ENCODE measurements at places on chromosomes 12 and 14. TPM values are rescaled to one million over a fixed set of nuclear protein-coding genes. Genes with fewer than 3 reads are reported as not detected.

The ACOT6 gene
- not detected for total RNA-seq

The RASAL1 gene
- 4.9 TPM for total RNA-seq

The SLC15A5 gene
- total RNA-seq, result 0.41 TPM

The KRT79 gene
- total RNA-seq, result not detected

The TBC1D30 gene
- total RNA-seq, result 59.1 TPM

All from frontal cortex (tissue), 4 donors.